GM12864 (cell line): ENCODE measurements at places on chromosomes 3 and 15.

GRCh38 chr15:58284293-58284692, 146.1 kb downstream of the AQP9 start:
- no peak for DNase-seq

DNA sequence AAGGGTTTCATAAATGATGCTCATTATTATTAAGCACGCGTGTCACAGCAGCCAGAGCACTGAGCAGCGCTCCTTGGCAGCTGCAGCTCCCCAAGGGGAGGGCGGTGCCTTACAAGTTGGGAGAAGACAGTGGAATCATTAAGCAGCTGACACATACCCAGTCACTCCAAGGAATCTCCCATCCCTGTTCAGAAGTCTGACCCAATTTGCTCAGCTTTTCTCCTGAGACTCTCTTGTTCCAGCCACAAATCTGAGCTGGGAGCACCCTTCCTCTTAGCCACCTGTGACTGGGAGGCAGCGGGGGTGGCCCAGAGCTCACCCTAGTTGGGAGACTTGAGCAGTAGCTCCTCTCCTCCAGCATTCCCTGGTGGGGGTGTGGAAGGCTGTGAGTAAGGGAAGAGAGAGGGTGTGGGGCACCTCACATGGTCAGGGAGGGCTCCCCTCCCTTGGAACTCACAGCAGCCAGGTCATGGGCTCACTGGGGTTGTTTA, 64.3 kb downstream of the DUT start:
- no peak for DNase-seq

DNA sequence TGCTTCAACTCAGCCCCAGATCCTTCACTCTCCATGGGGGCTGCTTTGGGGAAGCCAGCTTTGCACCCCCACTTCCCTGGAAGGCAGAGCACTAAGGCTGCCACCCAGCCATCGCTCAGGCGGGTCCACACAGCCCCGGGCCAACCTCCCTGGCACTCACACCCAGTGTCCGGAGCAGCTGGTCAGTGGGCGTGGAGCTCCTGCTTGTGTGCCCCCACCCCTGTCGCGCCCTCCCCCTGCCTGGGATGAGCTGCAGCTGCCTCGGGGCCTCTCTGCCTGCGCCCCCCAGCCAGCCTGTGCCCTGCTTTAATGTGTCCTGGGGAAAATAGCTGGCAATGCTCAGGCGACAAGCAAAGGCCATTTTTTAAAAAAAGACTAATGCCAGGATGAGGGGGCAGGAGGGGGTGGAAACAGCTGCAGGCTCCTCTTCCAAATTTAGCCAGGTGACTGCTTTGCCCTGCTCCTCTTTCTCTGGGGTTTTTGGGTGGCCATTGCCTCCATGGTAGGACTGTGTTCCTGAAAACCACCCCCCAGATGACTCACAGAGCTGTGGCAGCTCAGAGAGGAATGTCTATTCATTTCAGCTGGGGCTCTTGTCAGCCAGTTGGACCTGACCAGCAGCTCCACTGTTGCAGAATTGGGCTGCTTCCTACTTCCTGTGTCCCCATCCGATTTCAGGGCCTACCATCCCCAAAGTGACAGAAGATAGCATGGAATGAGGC, 65.0 kb downstream of the CEMIP start:
- no peak for DNase-seq

DNA sequence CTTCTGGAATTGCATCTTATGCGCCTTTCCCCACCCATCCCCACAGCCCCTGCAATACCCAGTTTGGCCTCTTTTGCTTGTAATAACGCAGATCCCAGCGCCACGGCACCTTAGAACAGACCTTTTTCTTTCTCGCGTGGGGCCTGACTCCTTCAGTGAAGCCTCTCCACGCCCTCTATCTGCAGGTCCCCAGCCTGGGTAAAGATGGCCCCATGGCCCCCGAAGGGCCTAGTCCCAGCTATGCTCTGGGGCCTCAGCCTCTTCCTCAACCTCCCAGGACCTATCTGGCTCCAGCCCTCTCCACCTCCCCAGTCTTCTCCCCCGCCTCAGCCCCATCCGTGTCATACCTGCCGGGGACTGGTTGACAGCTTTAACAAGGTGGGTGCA, 594 bp downstream of the CRELD1 start:
- DNase-seq, result no peak

GRCh38 chr3:128726023-128727016, at the start of gene RAB7A:
Gene RAB7A (plus strand): TSS chr3:128726183. CDS start chr3:128795368, 69,185 bp downstream.
- peak; percentile 97 for DNase-seq

- no peak for DNase-seq
Measured at GRCh38 chr15:36658898-36659639, 79.6 kb downstream of the CDIN1 start.

GRCh38 chr3:146382386-146382785, 87.0 kb downstream of the PLSCR2 start:
- DNase-seq, result no peak

DNA sequence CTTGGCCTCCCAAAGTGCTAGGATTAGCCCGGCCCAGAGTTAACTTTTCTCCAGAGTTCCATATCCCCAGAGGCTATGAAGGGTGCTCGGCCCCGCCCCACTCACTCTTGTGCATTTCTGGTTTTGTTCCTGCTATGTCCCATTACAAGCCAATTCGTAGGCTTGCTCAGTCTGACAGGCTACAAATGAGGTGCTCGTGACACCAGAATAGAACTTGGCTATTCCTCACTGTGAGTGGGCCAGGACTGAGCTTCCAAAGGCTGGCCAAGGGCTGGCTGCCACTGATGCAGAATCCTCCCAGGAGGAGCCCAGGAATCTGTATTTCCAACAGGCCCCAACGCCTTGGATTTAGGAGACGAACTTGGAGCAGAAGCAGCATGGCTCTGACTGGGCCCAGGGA, 282.7 kb upstream of the C2CD4B start:
- DNase-seq, result no peak

DNA sequence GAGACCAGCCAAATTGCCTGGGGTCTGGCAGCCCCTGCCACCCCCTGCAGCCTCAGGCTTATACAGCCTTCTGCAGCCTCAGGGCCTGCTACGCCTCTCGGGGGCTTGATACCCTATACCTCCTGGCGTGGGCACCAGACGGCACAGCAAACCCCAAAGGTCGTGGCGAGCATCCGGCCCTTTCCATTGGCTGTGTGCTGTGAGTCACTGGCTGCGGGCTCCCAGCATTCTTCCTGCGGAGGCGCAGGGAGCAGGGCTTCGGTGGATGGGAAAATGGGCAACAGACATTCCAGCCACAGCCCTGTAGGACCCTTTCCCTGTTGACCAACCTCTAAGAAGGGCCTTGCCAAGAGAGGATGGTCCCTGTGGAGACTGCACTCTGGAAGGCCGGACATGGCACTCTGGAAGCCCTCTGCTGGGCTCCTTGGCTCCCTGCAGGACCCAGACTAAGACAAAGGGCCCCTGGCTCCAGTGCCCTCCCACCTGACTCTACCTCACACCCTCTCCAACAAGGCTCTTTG, 59.6 kb downstream of the ITGA11 start:
- no peak for DNase-seq

DNA sequence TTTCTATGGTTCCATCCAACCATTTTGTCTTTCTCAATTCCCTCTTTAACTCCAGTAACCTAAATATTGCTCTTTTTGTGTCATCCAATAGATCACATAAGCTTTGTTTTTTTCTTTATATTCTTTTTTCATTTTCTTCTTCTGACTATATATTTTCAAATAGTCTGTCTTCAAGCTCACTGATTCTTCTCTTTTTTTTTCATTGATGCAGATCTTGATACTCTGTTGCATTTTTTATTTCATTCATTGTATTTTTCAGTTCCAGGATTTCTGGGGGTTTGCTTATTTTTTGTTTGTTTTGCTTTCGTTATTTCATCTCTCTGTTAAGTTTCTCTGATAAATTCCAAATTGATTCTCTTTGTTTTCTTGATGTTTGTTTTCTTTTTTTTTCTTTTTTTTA, 36.2 kb downstream of the CLDN1 start:
- DNase-seq, result no peak

GRCh38 chr3:187958432-187959003, 195.4 kb upstream of the LPP start:
- no peak for DNase-seq

GRCh38 chr15:83365370-83365938, 81.0 kb upstream of the BNC1 start:
- DNase-seq, result no peak

- DNase-seq, result no peak
Measured at GRCh38 chr15:100049936-100050876, 291.6 kb downstream of the ADAMTS17 start.

- DNase-seq, result peak; percentile 53
Measured at GRCh38 chr15:44319385-44319784, 30.9 kb downstream of the GOLM2 start.

DNA sequence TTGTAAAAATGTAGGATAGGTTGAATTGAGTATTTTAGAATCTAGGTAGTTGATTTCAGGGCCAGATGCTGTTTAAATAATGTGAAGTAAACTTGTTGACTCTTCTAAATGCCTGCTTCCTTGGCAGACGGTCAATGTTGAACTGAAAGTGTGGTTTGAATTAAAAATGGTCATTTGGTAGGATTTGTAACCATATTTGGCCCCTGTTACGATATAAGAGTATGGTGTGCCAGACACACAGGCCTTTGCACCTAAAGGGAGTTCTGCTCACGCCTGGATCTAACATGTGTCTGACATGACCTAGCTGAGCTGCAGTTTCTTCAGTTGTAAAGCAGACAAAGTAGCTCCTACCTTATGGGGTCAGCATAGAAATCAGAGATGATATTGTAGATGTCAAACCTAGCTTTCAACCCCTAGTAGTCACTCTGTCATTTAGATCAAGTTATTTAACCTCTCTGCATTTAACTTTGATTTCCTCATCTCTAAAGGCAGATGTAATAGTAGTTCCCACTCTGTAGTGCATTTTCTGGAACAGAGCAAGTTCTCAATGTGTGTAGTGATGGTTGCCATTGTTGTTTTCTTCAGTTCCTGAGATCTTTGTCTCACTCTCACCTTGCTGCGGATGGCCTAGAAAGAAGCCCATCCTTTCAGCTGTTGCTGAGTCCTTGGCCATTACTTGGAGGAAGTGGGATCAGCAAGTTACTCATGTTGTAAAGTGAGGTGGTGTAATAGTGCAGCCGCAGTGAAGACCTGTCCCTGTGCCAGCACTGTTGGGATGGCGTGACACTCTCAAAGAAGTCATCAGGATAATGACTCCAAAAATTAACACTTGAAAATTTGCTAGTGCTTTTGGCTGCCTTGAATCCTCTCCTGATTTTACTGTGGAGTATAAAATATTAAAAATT, 90.2 kb downstream of the GHSR start:
- DNase-seq, result no peak

GRCh38 chr15:70259028-70259424, 161.3 kb upstream of the TLE3 start:
- DNase-seq, result no peak

DNA sequence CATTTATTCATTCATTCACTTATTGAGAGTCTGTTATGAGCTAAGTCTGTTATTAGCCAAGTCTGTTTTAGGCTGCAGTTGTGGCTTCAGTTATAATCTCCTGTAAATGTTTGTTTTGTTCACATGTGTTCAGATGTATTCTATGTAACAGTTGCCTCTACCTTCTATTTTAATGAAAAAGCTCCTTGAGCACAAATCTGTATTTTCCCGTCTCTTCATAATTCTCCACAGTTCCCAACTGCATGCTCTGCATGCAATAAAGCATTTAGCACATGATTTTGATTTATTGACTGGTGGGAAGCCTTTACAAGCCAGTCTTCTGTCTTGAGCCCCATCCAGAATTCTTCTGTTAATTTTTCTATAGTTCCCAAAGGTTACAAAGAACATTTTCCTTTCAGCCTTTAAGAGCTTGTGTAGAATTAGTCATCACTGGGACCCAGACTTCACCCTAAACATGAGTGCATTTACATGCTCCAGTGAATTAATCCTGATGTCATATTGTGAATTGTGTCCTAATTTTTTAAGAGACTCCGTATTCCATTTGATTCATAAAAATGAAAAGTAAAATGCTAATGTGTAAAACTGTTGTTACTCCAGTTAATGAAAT, 122.3 kb upstream of the NR2E3 start:
- DNase-seq, result no peak

GRCh38 chr3:41477399-41478014, 278.2 kb downstream of the CTNNB1 start:
- no peak for DNase-seq

- no peak for DNase-seq
Measured at GRCh38 chr3:128914966-128915645, 35.7 kb downstream of the ACAD9 start.

GRCh38 chr15:34691034-34691433, 63.8 kb downstream of the GJD2 start:
- no peak for DNase-seq

- no peak for DNase-seq
Measured at GRCh38 chr15:100133001-100133400, 208.8 kb downstream of the ADAMTS17 start.

GRCh38 chr3:168558728-168559411, 463.1 kb upstream of the GOLIM4 start:
- DNase-seq, result no peak

DNA sequence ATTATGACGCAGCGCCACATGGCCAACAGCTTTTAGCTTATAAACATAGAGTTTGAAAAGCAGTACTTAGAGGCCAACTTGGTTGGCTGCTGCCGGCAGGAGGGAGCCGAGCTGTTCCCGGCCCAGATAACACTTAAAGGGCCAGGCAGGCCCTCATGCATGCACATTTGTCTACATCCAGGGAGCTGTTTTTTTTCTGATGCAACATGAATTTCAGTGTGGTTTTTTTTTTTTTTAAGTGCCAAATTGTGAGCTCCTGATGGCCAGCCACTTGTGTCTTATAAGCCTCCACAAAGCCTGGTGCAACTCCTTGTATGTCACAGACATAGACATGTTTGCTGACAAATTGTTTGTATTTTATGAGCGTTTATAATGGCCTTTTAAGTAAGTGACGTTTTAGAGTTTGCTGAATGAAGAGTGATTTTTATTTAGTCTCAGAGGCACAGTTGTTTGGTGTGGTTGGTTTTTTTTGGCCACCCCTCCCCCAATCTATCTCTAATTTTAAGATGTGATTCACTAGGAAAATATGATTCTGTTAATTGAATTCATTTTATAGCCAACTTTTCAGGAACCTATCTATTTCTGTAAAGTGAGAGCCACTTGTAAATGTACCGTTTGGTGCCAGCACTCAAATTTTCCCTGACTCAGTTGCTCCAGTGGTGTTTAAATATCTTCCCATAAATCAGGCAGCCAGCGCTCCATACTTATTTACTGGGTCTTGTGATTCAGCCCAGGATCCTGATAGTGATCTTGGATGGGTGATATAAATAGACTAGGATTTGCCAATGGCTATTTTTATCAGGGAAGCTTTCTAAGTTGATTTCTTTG, 134.3 kb downstream of the VGLL4 start:
- no peak for DNase-seq

DNA sequence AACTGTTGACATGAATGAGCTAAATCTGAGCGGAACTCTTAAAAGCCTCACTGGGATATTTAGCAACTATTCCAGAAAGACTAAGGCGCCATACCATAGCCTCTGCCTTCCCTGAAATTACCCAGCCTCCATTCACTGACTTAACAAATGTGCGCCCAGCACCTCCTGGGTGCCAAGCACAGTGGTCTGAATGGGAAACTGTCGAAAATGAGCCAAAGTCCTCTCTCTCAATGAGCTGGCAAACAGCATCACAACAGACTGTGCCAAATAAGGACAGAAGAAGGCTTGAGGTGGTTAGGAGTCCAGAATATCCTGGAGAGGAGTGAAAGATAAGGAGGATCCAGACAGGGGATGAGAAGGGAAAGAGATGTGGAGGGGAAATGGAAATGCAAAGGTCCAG, 332.4 kb downstream of the MAGI1 start:
- DNase-seq, result no peak

- no peak for DNase-seq
Measured at GRCh38 chr3:188417271-188417696, 263.3 kb downstream of the LPP start.
